ENCODE measurements at places on chromosomes 16 and 17.

DNA sequence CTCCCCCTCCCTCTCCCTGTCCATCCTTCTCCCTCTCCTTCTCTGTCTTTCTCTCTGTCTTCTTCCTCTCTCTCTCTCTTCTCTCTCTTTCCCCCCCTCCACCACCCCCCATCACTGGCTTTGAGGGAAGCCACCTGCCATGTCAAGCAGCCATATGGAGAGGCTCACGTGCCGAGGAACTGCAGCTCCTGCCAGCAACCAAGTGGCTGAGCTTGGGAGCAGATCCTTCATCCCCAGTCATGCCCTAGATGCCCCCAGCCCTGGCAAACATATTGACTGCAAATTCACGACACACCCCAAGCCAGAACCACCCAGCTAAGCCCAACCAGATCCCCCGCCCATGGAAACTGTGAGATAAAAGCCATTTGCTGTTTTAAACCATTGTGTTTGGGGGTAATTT, 40.9 kb upstream of the RBFOX3 start:
- no peak for DNase-seq

GRCh38 chr16:21256636-21257035, 21.5 kb downstream of the CRYM start:
- DNase-seq = no peak

DNA sequence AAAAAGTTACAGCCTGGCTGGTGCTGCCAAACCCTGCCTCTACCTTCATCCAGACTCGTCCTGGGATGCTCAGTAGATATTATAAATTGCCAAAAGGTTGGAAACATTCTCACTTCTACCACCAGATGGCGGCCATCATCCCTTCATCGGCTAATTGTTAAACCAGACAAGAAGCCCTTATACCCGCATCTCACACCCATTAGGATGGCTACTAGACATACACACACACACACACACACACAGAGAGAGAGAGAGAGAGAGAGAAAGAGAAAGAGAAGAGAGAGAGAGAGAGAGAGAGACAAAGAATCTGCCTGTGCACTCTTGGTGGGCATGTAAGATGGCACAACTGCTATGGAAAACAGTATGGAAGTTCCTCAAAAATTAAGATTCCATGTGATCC, 15.0 kb upstream of the SCIMP start:
- DNase-seq = peak; percentile 78

- no peak for DNase-seq
Measured at GRCh38 chr16:912684-913613, 57.8 kb downstream of the LMF1 start.
